ENCODE measurements at places on chromosomes 11 and 22. TPM values are rescaled to one million over a fixed set of nuclear protein-coding genes. Genes with fewer than 3 reads are reported as not detected.

WT1 gene
- not detected for total RNA-seq

HIC2 gene
- 6.1 TPM for total RNA-seq

DNA sequence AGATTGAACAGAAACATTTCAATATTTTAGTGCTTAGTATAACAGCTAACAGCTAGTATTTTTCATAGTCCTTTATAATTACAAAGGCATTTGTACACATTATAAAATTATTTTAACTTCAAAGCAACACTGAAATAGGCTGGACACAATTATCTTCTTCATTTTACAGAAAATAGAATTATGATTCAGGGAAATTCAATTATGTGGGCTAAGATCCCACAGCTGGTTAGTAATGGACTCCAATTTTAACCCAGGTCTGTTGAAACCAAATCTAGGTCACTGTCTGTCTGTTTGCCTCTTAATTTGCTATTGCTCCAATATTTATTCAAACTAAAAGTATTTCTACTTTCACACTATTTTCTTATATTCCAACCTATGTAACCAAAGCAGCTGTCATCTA, 154.1 kb upstream of the CTSC start:
- DNase-seq: no peak

IL18 gene
- 0.82 TPM for total RNA-seq

TRIM51 gene
- total RNA-seq: not detected

Data from frontal cortex (tissue), 4 donors.